Stimulated activated CD4-positive, alpha-beta T cell treated with anti-CD3 and anti-CD28 coated beads, Interleukin-1b, Interleukin-23, amount 100 ng/mL, for 4 hours (primary cell): ENCODE measurements at places on chromosomes 5 and 9.

DNA sequence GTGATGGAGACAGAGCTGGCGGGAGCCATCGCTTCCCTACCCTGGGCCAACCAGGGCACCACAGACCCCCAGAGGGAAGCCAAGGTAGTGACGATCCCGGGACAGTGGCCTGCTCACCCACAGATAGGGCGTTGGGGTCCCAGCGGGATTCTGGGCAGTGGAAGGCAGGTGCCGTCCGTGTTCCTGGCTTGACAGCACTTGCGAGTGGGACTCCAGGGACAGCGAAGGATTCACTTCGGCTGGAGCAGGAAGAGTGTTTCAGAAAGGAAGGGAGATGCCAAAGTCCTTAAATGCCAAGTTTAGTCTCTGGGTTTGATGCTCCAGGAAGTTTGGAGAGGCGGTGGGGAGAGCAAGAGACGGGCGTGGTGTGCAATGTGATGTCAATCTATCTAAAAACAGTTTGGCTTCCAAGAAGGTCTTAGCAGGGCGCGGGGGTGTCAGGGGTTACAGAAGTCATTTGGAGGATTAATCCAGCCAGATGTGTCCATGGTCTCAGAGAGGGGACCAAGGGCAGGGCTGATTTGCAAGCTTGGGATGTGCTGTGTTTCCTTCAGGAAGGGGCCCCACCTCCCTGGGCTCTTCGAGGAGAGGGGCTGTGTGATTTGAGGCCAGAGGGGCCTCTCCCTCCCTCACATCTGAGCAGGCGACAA is 74.9 kb downstream of the NTNG2 start:
- DNase-seq: no peak

DNA sequence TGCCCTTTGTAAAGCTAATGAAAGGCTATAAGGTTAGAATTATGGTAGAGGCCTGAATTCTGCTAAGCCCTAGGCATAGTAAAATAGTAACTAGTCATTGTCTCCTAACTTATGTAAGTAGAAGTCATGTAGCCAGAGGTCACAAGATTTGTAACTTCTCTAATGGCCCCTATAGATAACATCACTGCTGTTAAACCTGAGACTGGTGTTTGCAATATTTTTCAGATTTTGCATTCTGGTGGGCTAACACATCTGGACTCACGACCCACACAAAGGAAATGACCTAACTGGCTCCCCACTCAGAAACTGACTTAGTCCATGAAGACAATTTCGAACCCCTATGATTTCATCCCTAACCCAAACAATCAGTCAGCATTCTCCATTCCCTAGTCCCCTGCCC is 37.2 kb upstream of the TTC39B start:
- no peak for DNase-seq

- no peak for DNase-seq
Observed at GRCh38 chr5:95817430-95817829, 5.1 kb downstream of the GLRX start.

GRCh38 chr9:14398473-14398872 is 84.5 kb upstream of the NFIB start:
- DNase-seq: no peak

GRCh38 chr5:132428484-132429462 is 59.3 kb downstream of the SLC22A5 start:
- no peak for DNase-seq

DNA sequence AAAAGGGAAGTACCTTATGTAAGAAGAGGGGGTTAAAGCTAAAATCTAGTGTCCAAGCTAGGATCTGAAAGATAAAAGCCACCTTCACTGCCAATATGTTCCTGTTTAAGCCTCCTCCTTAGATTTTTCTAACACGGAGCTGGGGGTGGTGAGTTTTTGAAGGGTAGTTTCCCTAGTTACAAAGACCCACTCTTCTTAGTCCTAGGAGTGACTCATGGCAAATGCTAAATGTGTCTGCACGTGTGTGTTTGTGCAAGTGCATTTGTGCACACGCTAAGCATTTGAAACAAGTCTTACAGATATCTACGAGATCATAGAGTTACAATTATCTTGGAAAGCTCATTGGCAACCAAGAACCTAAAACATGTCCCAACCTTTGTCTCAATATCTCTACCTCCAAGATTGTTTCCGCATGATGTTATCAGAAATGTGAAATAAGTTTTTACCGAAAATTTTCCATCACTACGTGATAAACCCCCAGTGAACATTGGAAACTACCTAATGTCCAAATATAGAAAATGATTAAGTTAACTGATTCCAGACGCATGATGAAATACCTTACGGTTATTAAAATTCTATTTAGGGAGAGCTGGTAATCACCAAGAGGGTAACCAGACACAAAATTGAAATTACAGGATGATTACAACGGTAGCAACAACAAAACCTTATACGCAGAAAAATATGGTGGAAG is 78.0 kb upstream of the HRH2 start:
- DNase-seq: no peak

DNA sequence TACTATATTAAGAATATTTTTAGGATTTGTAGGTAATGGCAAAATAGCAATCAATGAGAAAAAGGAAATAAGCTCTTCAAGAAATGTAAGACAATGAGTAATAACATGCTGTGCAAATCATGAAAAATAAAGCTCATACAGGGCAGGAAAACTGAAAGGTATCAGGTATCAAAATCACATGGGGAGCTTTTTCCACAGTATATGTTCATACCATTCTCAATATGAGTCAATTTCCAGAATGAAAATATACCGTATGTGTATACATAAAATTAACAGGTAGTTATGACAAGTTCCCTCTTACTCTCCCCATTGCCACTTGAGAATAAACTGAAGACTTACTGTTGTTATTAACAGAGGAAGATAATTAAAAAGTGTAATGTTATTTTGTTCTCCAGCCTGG is 35.9 kb downstream of the EFCAB9 start:
- DNase-seq: no peak

DNA sequence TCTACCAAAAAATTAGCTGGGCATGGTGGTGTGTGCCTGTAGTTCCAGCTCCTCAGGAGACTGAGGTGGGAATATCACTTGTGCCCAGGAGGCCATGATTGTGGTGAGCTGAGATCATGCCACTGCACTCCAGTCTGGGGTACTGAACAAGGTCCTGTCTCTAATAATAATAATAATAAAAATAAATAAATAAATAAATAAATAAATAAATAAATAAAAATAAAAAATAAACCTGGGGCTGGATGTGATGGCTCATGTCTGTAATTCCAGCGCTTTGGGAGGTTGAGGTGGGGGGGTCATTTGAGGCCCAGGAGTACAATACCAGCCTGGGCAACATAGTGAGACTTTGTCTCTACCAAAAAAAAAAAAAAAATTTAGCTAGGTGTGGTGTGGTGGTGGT is 113.7 kb downstream of the ARHGEF28 start:
- DNase-seq: no peak

GRCh38 chr5:129171194-129171944 is 76.8 kb downstream of the ISOC1 start:
- no peak for DNase-seq

DNA sequence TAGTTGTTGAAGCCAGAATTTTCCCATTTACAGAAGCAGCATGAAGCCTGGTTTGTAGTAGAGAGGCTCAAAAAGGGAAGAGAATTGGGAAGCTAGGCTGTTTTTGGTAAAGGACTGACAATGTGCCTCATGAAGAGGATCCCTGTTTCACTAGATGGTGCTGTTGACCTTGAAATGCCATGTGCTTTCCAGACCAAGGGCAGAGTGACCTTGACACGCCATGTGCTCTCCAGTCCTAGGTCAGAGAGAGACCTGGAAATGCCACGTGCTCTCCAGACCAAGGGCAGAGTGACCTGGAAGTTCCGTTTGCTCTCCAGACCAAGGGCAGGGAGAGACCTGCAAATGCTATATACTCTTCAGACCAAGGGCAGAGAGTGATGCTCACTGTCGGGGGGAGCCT is 32.0 kb downstream of the UNC13B start:
- DNase-seq: no peak

DNA sequence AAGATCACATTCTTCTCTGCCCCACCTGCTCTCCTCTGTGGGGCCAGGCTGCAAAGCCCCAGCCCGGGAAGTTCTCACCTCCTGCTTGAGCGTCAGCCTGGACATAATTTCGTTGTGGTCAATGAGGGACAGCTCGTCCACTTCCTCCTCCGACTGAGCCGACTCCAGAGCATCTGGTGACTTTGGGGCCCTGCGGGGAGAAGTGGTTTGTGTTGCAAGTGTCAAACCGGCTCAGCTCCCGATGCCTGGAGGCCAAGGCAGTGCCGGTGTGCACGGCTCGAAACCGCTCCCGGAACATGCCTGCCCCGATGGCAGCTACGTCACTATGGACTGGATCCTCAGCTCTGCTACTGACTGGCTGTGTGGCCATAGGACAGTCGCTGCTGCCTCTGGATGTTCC is 52.8 kb downstream of the PRRT1B start:
- no peak for DNase-seq

- DNase-seq: no peak
Observed at GRCh38 chr9:107409581-107410389, 79.8 kb downstream of the KLF4 start.

GRCh38 chr9:92438900-92439526 is 14.7 kb upstream of the OMD start:
- no peak for DNase-seq

DNA sequence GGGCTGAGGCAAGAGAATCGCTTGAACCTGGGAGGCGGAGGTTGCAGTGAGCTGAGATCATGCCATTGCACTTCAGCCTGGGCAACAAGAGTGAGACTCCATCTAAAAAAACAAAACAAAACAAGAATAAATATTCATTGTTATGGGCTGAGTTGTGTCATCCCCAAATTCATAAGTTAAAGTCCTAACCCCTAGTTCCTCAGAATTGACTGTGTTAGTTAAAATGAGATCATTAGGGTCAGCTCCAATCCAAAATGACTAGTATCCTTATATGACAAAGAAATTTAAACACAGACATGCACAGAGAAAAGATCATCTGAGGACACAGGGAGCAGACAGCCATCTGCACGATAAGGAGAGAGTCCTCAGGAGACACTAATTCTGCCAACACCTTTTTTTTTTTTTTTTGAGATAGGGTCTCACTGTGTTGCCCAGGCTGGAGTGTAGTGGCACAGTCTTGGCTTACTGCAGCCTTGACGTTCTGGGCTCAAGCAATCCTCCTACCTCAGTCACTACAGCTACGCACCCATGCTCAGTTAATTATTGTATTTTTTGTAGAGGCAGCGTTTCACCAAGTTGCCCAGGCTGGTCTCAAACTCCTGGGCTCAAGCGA is 32.1 kb upstream of the GCNT1 start:
- no peak for DNase-seq

- no peak for DNase-seq
Observed at GRCh38 chr9:112559629-112560413, 73.2 kb downstream of the KIAA1958 start.

DNA sequence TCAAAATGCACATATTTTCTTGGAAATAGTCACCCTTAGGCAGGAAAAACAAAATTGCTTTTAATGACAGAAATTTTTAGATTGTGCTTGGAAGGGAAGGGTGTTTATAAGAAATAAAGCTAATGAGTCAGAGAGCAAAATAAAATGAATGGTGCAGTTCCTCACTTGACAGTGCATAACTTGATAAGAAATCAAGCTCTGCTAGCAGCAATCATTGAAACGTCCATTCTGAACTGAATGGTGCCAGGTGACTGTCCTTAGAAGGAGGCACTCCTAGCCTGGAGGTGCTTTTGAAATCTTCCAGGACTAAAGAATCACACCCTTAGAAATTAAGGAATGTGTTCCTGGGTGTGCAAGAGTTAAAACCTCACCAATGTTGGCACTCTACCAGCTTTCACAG is 202.5 kb downstream of the EFNA5 start:
- no peak for DNase-seq

GRCh38 chr5:39176759-39177630 is 42.4 kb downstream of the FYB1 start:
- no peak for DNase-seq

- no peak for DNase-seq
Observed at GRCh38 chr9:91948101-91948596, 1.9 kb downstream of the ROR2 start.

DNA sequence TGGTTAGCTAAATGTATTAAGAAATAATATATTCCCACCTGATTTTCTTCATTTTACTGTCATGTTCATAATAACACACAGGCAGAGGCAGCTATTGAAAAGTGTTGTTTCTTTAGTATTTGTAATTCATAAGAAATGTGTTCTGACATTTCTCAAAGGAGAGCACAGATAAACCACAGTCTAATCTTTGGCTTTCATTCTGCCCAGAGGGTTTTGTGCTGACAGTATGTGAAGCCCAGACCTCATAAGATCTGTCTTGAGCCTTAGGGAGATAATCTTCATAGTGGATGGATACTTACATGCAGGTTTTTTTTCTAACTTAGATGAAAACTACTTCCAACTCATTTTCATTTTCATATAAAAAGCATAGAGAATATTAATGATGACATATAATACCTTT is 206.1 kb downstream of the CHSY3 start:
- no peak for DNase-seq

DNA sequence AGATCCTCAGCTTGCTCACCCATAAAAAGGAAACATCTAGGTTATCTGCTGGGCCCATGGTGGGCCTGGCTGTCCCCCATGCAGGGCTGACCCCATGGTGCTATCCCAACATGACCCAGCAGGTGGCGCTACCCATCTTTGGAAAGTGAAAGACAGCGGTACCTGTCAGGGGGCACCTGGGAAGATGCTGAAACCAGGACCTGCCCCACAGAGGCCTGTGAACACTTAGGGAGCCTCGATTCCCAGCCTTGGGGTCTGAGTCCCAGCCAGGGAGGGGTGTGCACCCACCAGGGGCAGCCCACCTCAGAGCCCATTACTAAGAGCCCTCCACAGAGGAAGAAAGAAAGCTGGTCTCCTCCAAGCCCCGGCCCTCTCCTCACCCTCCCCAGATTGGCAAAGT is 46.6 kb upstream of the IPPK start:
- DNase-seq: peak; percentile 84

DNA sequence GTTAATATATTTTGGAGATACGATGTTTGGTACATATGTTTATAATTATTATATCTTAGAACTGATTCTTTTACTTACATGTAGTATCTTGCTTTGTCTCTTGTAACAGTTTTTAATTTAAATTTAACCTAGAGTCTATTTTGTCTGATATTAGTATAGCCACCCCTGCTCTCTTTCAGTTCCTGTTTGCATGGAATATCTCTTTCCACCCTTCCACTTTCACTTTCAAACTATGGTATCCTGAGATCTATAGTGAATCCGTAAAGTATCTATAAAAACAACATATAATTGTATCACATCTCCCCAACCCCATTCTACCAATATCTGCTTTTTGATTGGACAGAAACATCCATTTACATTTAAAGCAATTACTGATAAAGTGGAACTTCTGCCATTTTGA is 7.2 kb downstream of the IRGM start:
- DNase-seq: no peak
